RWPE1 (cell line): ENCODE measurements at places on chromosomes 4 and X.
A peak's percentile ranks its signal among the peaks of the same experiment; 100 is the strongest.

GRCh38 chr4:47531241-47531953 lies 46.3 kb downstream of the ATP10D start:
- peak; percentile 70 for DNase-seq

DNA sequence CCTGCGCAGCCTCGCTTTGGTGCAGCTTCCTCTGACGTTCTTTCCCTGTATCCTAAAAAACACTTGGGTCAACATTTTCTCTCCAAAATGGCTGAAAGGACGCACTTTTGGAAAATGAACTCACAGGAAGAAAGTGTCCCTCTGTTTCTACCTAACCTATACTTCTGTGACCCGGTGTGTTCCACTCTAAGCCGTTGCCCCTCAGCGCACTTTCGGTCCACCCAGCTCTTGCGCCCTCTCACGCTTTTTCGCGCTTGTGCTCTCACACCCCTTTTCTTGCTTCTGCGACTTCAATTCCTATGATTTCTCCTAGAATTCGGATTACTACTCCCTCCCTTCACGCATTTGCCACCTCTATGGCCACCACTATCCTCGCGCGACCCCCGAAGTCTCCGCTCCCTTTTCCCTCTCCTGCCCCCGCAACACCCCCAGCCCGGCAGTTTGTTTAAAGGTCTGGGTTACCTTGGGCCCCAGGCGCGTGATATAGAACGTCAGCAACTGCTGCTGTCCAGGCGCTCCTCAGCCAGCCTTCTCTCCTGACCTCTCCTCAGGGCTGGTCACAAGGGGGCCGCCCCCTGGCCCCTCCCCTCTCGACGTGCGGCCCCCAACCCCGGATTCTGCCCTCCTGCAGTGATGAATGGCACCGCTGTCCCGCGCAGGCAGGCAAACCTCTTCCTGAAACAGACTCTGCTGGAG lies at the start of gene USP51:
Gene USP51 (minus strand): TSS at position 535 of the 696 bp plus-strand sequence. CDS start 909 bp downstream, outside the sequence.
- DNase-seq, result no peak

DNA sequence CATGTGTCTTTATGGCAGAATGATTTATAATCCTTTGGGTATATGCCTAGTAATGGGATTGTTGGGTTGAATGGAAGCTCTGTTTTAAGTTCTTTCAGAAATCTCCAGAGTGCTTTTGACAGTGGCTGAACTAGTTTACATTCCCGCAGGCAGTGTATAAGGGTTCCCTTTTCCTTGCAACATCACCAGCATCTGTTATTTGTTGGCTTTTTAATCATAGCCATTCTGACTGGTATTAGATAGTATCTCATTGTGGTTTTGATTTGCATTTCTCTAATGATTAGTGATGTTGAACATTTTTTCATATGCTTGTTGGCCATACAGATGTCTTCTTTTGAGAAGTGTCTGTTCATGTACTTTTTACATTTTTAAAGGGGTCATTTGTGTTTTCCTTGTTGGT lies 129.8 kb downstream of the TBCK start:
- DNase-seq, result no peak

DNA sequence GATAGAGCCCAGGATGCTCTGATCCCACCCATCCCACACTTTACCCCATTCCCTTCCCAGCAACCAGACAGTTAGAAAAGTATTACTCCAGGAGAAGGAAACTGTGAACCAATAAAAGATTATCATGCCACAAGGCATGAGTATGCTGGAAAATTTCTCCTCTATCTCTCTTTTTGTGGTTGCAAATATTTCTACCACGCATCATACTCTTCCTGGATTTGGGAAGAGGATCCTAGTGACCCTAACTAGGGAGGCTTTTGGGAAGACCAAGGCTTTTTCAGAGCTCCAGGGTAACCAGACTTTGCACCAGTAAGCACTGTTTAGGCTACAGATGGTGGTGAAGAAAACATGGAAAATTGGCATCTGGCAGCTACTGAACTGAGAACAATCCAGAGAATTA lies 257.6 kb upstream of the CLNK start:
- DNase-seq, result no peak

DNA sequence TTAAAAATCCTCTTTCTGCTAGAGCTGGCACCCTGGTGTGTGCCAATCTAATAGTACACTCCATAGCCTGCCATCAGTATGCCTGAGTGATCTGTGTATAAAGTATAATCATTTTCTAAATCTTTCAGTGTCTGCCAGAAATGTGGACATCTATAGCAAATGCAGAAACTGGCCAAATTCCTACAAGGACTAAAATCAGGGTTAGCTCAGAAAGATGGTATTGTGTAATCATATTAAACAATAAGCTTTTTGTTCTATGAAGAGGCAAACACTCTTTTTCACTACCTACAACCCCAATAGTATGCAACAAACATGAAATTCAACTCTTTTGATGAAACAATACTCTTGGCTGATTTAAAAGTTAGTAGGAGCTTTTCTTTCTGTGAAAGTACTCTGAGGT lies 7.7 kb upstream of the TXLNG start:
- DNase-seq, result no peak

GRCh38 chr4:132827522-132827921 lies 321.6 kb upstream of the PCDH10 start:
- no peak for DNase-seq

- DNase-seq, result no peak
Observed at GRCh38 chr4:142329313-142329712, 516.8 kb downstream of the INPP4B start.

DNA sequence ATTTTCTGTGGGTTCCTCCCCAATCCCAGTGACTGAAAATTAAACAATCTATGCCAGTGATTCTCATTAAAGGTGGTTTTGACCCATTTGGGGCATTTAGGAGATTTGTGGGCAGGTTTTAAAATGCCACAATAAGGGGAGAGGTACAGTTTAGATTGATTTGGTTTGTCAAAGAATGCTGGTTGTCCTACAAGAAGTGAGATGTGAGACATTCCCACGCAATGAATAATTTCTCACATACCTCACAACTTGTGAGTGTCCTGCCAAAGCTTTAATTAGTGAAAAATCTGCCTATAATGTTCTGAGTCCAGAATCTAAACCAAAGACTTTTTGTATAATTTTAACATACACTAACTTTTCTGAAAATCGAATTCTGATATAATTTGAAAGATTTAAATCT lies 199.4 kb downstream of the MAPK10 start:
- DNase-seq, result no peak

GRCh38 chr4:173420324-173420752 lies 21.4 kb upstream of the SCRG1 start:
- DNase-seq, result peak; percentile 9

- no peak for DNase-seq
Observed at GRCh38 chr4:103054030-103054429, 22.5 kb downstream of the SLC9B2 start.

DNA sequence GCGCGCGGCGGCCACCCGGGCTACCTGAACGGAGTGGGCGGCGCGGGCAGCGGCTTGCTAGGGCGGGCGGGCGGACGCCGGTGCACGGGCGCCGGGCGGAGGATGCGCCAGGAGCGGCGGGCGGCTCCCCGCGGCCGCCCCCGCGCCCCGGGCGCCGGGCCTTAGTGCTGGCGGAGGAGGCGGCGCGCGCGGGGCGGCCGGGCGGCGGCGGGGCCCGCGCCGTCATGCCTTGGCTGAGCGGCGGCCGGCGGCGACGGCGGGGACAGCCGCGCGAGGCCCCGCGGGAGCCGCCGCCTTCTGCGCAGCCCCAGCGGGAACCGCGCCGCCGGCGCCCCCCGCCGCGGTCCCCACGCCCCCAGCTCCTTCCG lies 48.2 kb downstream of the CLDN34 start:
- DNase-seq, result no peak

DNA sequence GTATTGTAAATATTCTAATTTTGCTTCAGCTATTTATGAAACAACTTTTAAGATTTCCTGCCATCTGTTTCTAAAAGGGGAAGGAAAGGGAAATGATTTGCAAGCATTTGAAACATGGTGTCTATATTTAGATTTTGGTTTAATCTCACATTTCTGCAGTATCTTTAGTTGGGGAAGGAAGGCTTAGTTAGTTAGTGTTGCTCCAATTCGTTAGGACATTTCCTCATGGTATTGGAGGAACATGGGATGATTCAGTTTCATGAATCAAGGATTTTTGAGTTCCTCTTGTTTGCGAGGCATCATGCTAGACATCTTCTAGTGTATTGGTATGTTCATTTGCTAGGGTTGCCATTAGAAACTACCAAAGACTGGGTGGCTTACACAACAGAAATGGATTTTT lies 20.5 kb upstream of the TMEM192 start:
- DNase-seq, result no peak

- peak; percentile 29 for DNase-seq
Observed at GRCh38 chr4:27176400-27176799, 315.8 kb downstream of the STIM2 start.

- DNase-seq, result no peak
Observed at GRCh38 chrX:68889249-68889648, 60.4 kb downstream of the EFNB1 start.

DNA sequence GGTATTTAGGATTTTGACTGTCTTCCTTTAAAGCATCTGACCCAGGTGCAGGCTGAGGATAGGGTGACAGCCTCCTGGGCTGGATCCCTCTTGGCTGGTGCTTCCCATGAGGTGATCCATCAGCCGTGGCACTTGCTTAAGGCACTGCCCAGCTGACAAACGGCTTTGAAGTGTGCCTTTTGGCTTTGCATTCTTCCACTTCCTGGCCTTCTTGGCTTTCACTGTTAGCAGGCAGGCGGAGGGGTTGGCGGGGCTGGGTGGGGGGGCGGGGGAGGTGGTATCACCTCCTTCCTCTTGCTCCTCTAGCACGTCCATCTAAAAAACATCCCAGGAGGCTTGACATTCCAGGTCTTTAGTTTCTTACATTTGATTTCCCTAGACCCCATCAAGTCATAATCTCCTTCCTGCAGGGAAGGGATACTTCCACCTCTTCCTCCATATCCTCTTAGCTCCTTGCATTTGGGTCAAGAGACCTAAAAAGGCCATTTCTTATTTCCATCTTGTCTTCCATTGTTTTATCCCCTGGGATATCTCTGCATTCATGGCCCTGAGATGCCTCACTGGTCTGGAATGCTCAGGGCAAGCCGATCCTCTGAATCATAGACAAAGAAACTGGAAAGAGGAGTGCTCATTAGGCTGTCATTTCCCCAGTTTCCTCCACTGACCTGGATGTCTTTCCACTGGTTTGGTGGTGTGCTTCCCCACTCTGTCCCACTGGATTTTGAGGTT lies 11.3 kb upstream of the APLN start:
- DNase-seq, result peak; percentile 72

- no peak for DNase-seq
Observed at GRCh38 chr4:134935320-134935719, 733.7 kb upstream of the PABPC4L start.

- no peak for DNase-seq
Observed at GRCh38 chr4:52619591-52619931, 39.5 kb downstream of the USP46 start.

DNA sequence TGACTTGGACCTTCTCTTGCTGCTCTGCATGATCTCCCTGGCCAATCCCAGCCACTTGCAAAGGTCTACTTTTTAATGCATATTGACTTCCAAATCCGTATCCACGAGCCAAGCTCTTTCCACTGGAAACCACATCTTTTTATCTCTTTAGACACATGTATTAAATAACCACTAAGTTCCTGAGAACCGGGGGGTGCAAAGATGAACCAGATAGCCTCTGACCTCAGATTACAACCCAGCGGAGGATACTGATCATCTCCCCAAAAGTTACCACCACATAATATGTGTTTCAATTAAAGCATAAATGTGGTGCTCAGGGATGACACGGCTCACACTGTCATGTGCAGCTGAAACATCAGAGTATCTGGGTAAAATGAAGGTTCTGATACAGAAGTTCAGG lies 40.4 kb upstream of the FAM9B start:
- no peak for DNase-seq

GRCh38 chr4:136203199-136203598 lies 1329.1 kb downstream of the PCDH18 start:
- DNase-seq, result no peak

- no peak for DNase-seq
Observed at GRCh38 chr4:10478621-10479020, 21.4 kb upstream of the ZNF518B start.

DNA sequence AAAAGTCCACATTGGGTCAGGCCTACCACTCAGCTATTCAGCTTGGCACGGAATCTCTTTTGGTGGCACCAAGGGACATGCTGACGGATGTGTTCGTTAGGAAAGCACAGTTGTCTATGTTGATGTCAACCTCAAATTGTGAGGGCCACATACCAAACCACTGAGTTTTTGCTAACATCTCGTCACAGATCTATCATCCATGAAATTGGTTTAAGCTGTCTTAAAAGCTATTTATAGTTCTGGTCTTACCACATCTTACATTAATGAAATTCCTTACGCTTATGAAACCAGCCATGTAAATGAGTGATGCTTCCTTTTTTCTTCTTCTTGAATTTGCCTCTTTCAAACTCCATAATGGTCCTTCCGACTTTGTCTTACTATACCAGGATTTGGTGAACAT lies 101.5 kb downstream of the MGST2 start:
- DNase-seq, result no peak

DNA sequence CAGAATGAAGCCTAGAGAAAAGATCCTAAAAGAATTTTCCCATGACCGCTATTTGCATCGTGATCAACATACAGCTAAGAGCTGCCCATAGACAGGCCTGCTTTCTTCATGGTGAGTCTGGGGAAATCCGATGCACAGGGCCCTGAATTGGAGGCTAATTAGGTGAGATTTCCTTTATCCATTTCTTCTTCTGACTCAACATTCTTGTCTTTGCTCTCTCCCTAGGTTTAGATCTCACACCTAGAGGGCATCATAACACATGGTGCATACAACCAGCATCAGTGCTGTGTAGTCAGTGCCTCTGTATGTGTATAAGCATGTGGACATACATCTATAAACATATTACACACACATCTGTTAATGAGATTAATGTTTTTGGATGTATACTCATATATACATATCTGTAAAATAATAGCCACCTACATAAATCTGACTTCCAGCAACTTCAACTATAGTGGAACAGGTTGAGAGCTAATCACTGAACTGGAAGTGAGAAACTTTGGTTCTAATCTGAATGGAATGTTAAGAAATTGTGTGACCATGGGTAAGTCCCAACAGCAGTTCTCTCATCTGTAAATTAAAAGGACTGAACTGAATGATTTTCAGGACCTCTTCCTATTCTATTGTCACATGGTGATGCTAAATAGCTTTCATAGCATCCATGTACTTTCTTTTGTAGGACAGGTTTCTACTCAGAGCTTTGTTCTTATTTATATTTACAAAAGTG lies 17.5 kb downstream of the GATB start:
- no peak for DNase-seq
